ENCODE measurements at places on chromosomes 16 and 17. TPM values are rescaled to one million over a fixed set of nuclear protein-coding genes. Genes with fewer than 3 reads are reported as not detected.

- H3K36me3 ChIP-seq: no peaks in the 10 kb centered on the region
- H3K4me3 ChIP-seq: peak overlapping the region; percentile 59
- peak overlapping the region; percentile 73 for H3K27ac ChIP-seq
- no peak for DNase-seq
Measured at GRCh38 chr16:89921702-89922476, 1.3 kb upstream of the TUBB3 start.

HIC1 gene
- total RNA-seq: 48.6 TPM

DNA sequence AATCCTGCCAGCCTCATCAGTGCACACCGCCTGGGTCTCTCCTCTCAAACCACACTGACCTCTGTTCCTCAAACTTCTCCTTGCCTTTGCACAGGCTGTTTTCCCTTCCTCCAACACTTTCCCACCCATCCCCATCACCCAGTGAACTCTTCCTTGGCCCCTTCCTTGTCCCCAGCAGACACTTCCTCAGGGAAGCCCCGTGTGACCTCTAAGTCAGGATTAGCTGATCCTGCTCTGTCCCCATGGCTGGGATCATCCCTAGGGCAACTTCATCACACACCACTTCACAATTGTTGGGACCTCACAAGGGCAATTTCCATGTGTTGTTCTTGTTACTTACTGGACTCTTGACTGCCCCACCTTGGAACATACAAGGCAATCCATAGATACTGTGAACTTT lies 67.8 kb downstream of the WSB1 start:
- H3K27me3 ChIP-seq: no peaks in the 10 kb centered on the region
- no peaks in the 10 kb centered on the region for H3K36me3 ChIP-seq
- no peak overlapping the region for H3K27ac ChIP-seq
- no peak for DNase-seq

TCAP gene
- 1.4 TPM for total RNA-seq

SEPTIN12 gene
- 1.7 TPM for total RNA-seq

CFAP97D1 gene
- total RNA-seq: 0.19 TPM

GRCh38 chr17:21035406-21035805 lies 7.4 kb downstream of the USP22 start:
- H3K27ac ChIP-seq: peak overlapping the region; percentile 71
- H3K4me1 ChIP-seq: peaks cover 91% of the 10 kb centered on the region
- peaks cover 4% of the 10 kb centered on the region for H3K36me3 ChIP-seq

GRCh38 chr16:53069772-53070171 lies 15.0 kb downstream of the CHD9 start:
- H3K4me1 ChIP-seq: peaks cover 40% of the 10 kb centered on the region
- no peak for DNase-seq

BCL6B gene
- 2.5 TPM for total RNA-seq

GRCh38 chr17:63426041-63426916 lies 19.8 kb downstream of the CYB561 start:
- H3K27ac ChIP-seq: no peak overlapping the region
- no peaks in the 10 kb centered on the region for H3K27me3 ChIP-seq
- H3K4me1 ChIP-seq: peaks cover 4% of the 10 kb centered on the region
- H3K4me3 ChIP-seq: no peak overlapping the region

DNA sequence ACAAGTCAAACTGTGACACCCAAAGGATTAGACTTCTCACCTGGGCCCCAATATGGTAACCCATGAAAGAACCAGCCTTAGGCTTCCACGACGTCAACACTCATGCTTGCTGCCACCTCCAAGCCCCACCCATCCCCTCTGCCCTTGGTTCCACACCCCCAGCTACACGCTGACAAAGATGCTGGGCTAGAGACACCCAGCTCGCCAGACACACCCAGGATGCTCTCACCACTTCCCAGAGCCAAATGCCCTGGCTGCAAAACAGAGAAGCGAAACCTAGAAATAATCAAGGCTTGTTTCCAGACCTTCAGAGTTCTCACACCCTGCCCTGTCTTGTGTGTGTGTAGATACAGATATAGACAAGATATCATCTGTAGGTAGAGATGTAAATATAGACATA lies 26.0 kb upstream of the ADCY9 start:
- DNase-seq: no peak
- no peaks in the 10 kb centered on the region for H3K4me1 ChIP-seq
- H3K4me3 ChIP-seq: no peak overlapping the region
- H3K27ac ChIP-seq: no peak overlapping the region

GRCh38 chr16:88499836-88500251 lies 46.8 kb downstream of the ZFPM1 start:
- no peak overlapping the region for H3K4me3 ChIP-seq
- H3K27me3 ChIP-seq: no peaks in the 10 kb centered on the region
- no peak overlapping the region for H3K27ac ChIP-seq
- peaks cover 5% of the 10 kb centered on the region for H3K4me1 ChIP-seq
- DNase-seq: no peak

DNA sequence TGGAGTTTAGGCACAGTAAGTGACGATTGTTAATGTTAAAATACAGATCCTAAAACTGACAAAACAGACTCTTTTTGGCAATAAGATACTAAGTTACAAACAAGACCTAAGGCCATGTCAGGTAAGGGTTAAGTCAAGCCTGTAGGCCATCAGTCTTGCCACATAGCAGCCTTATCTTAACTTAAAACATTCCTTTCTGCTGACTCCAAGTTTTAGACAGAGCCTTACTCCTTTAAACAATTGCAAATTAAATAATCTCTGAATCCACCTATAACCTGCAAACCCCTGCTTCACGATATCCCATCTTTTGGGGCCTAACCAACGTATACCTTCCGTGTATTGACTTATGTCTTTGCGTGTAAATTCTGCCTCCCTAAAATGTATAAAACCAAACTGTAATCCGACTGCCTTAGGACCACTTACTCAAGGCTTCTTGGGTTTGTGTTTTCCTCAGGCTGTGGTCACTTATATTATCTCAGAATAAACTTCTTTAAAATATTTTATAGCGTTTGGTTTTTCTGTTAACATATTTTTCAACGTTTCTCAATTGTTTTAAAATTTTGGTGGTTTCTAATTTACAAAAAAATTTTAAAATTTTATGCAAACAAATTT lies 64.4 kb downstream of the EFCAB5 start:
- H3K4me3 ChIP-seq: no peak overlapping the region
- no peak for DNase-seq
- no peaks in the 10 kb centered on the region for H3K4me1 ChIP-seq
- H3K36me3 ChIP-seq: no peaks in the 10 kb centered on the region

GRCh38 chr16:54506741-54507500 lies 220.3 kb upstream of the IRX3 start:
- no peaks in the 10 kb centered on the region for H3K36me3 ChIP-seq
- no peak for DNase-seq
- H3K4me1 ChIP-seq: peaks cover 16% of the 10 kb centered on the region
- no peak overlapping the region for H3K27ac ChIP-seq

GRCh38 chr16:89828870-89829629 lies 775 bp downstream of the SPIRE2 start:
- H3K36me3 ChIP-seq: no peaks in the 10 kb centered on the region
- H3K4me1 ChIP-seq: peaks cover 17% of the 10 kb centered on the region
- H3K4me3 ChIP-seq: peak overlapping the region; percentile 56

DNA sequence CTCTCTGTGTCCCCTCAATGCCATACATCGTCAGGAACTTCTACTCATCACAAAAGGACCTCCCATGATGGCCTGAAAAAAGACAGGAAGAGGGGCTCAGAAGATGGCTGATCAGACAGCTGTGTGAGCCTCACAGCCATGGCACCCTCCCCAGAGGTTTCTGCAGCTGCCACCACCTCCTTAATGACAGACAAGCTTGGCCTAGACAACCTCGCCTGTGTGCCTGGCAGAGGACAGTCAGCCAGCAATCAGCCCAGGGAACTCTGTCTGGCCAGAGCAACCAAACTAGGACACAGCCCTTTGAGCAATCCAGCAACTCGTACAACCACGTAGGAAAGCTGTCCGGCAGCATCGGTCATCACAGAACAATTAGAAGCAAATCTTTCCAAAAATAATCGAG lies 54.2 kb upstream of the MED9 start:
- H3K27ac ChIP-seq: no peak overlapping the region
- H3K27me3 ChIP-seq: peaks cover 11% of the 10 kb centered on the region
- no peak overlapping the region for H3K4me3 ChIP-seq
- H3K4me1 ChIP-seq: peaks cover 8% of the 10 kb centered on the region

GFER gene
- 14.1 TPM for total RNA-seq

- H3K27me3 ChIP-seq: no peaks in the 10 kb centered on the region
- no peaks in the 10 kb centered on the region for H3K4me1 ChIP-seq
- no peaks in the 10 kb centered on the region for H3K36me3 ChIP-seq
- peak; percentile 82 for DNase-seq
Measured at GRCh38 chr17:34076743-34077631, 178.1 kb upstream of the CCL2 start.

DNA sequence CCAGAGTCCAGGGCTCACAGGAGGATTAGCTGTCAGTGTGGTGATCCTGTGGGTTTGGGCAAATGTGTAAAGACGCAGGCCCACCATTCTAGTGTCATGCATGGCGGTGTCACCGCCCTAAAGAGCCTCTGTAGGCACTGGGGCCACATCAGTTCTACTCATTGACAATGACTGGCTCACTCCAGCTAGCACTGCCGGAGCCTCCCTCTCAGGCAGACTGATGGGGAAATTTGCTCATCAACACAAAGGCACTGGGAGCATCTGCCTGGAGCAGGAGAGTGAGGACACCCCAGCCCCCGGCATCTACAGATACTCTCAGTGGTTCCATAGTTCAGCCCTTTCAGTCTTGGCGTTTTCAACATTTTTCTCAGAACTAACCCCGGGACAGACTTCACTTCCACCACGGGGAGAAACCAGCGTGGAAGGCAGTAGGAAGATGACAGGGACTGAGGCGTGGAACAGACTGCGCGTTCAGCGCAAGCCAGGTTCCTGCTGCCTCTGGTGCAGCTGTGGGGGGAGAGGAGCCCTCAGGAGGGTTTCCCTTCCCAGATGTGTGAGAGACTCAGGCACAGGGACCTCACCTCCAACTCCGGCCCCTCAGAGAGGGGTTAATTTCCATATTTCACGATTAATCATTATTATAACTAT lies 256.6 kb downstream of the RBFOX3 start:
- no peak for DNase-seq
- no peaks in the 10 kb centered on the region for H3K4me1 ChIP-seq
- no peak overlapping the region for H3K4me3 ChIP-seq
- H3K36me3 ChIP-seq: no peaks in the 10 kb centered on the region

Data from esophagus muscularis mucosa (tissue), 4 donors.